ENCODE measurements at places on chromosomes 1 and 21.

- no peak for DNase-seq
Observed at GRCh38 chr1:166907763-166908162, 31.7 kb upstream of the TADA1 start.

DNA sequence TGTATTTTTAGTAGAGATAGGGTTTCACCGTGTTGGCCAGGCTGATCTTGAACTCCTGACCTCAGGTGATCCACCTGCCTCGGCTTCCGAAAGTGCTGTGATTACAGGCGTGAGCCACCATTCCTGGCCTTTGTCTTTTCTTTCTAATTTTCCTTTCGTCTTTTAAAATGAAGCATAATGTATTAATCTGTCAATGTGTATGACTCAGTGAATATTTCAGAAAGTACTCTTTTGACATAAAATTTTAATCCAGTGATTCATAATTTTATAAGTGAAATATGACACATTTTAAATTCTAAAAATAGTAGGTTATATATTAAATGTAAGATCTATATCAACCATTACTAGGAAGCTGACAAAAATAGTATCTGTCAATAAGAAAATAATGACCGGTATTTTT lies 1059.0 kb upstream of the PRMT6 start:
- DNase-seq, result no peak

DNA sequence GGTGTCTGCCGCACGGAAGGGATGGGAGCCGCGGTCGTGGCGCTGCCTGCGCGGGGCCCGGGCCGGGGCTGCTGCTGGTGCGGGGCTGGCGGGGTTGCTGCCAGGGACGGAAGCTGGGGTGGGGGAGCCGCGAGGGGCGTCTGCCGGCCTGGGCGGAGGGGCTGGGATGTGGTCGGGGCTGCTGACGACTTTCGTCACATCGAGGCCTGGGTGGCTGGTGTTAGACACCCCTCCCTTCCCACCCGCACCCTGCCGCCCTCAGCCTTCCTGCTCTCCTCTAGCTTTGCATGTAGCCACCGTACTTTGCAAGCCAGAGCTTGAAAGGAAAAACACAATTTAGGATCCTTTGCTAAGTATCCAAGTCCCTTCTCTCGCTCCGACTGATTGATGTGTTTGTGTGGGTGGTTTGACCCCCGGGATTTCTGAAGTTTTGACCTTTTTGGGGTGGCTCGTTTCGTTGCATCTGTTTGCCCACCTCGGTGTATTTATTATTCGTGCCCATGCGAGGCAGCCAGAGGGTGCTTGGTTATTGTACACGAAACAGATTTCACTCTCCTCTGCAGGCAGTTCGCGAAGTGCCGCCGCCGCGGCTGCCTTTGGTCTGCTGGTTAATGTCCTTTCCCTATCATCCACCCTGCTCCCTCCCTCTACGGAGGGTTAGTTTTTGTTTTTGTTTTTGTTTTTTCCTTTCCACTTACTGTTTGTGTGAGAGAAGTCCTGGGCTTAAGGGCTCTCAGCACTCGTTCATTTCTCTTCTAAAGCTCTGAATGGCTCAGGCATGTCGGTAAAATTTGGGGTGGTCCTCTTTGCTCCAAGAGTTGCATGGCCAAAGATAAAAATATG lies 868 bp downstream of the C1orf21 start:
- DNase-seq, result peak; percentile 42

DNA sequence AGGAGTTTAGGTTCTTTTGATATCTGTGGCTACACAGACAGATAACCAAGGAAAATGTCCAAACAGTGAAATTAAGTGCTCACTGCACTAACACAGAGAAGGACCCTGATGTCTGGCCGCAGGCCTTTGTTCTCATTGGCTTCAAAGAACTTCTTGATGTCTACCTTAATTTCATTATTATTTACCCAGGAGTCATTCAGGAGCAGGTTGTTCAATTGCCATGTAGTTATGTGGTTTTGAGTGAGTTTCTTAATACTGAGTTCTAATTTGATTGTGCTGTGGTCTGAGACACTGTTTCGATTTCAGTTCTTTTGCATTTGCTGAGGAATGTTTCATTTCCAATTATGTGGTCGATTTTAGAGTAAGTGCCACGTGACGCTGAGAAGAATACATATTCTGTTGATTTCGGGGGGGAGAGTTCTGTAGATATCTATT lies 15.2 kb upstream of the LGALS8 start:
- no peak for DNase-seq

GRCh38 chr1:212513586-212513985 lies 80.9 kb downstream of the NENF start:
- no peak for DNase-seq

DNA sequence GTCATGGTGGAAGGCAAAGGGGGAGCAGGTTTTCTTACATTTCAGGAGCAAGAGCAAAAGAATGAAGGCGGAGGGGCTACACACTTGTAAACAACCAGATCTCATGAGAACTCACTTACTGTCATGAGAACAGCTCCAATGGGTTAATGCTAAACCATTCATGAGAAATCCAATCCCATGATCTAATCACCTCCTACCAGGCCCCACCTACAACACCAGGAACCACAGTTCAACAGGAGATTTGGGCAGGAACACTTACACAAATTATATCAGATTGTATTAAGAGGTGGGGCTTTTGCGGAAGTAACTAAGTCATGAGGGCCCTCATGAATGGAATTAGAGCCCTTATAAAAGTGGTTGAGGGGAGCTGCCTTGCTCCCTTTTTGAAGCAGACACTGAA lies 48.9 kb upstream of the SAMSN1 start:
- no peak for DNase-seq

DNA sequence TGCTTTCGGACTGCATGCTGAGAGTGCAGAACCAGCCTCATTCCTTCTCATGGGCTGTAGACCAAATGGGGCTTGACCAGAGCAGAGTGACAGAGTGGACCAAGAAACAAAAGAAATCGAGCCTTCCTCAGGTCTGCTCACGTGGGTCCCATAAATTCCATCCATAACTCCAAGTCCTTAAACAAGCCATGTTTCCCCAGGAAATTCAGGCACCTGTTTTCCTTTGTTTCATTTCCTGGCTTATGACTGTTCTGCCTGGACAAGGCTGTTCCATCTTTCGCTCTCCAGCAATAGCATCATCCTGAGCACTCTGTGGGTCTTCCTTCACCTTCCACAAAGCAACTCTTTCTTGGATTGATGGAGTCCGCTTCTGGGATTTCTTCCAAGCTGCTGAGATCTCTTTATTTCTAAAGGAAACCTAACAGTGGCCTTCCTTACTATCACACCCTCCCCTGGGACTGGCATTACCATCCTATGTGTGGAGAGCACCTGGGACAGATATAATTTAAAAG lies 63.9 kb downstream of the LAMC2 start:
- DNase-seq, result no peak

DNA sequence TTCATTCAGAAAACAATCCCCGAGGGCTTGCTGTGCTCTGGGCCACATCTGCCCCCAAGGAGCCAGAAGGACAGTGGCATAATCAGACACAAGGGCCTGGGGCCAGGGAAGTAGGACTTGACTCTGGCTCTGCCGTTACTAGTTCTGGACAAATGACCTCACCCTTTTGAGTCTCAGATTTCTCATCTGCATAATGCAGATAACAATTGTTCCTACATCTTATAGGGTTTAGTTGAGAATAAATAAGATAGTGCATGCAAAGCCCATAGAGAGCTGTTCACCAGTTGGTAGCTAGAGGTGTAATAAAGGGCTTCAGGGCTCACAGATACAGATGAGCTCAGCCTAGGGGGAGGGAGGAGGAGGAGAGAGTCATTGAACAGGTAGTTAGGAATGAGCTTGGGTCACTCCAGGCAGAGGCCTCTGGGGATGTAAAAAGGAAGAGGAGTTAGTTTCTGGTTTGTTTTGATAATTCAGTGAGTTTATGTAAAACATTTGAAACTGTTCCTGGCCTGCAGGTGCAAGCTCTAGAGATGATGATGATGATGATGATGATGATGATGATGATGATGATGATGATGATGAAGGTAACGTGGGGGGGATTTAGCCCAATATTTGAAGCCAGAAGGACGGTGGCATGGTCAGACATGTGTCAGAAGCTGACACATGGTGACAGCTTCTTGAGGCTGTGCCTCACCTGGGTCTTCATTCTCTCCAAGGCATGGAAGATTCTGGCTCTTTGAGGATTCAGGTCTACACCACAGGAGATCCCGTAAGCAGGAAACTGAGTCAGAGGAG lies 858 bp downstream of the LACTBL1 start:
- DNase-seq, result peak; percentile 11

DNA sequence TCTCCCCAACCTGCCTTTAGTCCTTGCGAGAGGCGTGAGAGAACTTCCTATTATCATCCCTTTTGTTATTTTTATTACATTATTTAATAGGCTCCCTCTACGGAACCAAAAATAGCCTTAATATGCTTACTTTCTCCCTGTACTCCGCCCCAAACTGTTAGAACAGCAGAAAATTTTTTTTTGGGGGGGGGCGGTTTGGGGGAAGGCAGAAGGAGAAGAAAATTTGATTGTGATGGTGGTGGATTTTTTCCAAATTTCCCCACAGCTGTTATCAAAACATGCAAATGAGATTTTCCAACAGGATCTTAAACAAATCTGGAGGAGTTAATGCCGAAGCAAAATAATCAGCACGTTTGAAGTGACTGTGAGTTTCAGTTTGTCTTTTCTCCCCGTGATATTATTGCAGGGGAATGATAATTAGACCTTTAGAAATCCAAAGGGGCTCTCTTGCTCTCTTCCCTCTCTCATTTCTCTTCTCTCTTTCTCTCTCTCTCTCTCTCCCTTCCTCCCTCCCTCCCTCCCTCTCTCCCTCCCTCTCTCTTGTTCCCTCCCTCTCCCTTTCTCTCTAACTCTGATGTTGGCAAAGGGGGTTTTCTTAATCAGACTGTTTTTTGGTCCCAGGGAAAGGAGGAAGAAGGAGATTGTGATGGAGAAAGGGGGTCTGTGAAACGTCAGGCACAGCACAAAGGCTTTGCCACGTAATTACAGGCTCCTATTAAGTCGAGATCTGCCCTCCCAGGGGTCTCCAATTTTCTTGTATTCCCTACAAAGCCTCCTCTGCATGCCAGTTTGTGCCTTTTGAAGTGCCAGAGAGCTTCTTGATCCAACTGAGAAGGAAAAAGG lies 1.1 kb upstream of the PRRX1 start:
- peak; percentile 57 for DNase-seq

DNA sequence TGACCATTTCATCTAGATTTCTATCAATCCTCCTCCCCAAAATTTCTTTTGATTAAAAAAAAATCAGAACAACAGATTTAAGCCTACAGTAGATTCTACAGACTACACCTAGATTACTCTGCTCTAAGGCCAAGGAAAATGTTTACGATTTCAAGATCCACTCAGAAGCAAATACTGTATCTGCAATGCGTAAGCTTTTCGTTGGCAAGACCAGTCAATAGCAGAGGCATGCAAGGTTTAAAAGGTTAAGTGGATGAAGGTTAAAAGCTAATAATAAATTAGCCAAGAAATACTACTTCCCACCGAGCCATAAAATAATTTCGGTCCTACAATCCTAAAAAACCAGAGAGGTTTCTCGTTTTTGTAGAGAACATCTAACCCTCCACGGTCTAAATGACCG lies 1.3 kb downstream of the CLSTN1 start:
- DNase-seq, result peak; percentile 25

DNA sequence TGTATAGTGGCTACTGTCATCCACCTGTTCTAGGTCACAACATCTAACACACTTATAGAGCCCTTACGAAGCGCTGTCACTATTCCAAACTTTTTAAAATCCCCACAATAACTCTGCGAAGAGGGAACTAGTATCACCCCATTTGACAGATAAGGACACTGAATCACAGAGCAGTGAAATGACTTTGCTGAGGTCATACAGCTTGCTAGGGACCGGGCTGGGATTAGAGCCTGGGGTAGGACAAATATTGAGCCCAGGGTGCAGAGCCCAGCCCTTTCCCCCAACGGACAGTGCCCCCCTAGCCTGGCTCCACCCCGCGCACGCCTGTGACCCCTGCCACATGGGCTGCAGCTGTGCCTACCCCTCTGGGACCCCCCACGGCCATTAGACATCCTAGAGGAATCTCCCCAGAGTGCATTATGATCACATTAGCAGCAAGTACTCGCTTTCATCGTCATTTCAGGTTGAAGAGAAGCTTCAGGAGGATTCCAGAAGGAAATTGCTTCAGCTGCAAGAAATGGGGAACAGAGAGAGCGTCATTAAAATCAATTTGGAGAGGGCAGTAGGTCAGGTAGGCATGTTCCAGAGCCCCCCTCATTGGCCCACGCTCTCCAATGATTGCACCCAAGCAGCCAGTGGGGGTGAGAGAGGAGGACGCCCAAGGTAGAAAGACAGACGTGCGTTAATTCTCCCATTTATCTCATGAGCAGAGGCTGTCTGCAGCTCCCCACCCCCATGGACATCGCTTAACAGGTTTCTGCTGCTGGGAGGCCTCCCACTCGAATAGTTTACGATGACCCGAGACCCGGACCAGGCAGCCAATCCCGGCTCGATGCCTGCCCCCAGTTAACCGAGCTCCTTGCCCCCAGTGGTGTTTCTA lies 77.2 kb downstream of the FHAD1 start:
- DNase-seq, result no peak

- peak; percentile 17 for DNase-seq
Observed at GRCh38 chr1:225813214-225813964, 3.5 kb downstream of the EPHX1 start.

GRCh38 chr1:155801149-155801548 lies 55.9 kb downstream of the GON4L start:
- DNase-seq, result peak; percentile 75

GRCh38 chr1:145884675-145885074 lies 991 bp downstream of the ANKRD35 start:
- peak; percentile 60 for DNase-seq

GRCh38 chr1:163537809-163538208 lies 216.1 kb downstream of the NUF2 start:
- DNase-seq, result no peak

- DNase-seq, result peak; percentile 96
Observed at GRCh38 chr1:172997941-172998361, 52.8 kb downstream of the TNFSF18 start.

- DNase-seq, result no peak
Observed at GRCh38 chr1:56572334-56573050, 6.9 kb downstream of the PLPP3 start.

DNA sequence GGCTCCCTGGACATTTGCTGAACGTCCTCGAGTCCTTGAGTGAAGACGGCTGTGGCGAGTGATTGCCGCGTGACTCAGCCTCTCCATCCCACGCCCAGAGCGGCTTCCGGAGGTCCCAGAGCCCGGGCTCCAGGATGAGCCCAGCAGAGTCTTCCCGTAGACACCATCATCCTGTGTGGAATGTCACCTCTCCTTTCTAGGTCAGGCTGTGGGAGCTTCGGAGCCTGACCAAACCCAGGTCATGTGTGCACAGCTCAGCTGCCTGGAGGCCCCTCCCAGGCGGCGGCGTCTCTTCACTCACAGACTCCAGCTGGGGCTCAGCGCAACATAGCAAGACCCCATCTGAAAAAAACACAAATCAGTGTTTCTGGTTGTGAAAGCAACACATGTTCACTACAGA lies 38.2 kb downstream of the PRKCZ start:
- peak; percentile 54 for DNase-seq

GRCh38 chr1:30903343-30904034 lies 5.1 kb downstream of the SDC3 start:
- peak; percentile 66 for DNase-seq

- DNase-seq, result peak; percentile 41
Observed at GRCh38 chr21:36282568-36283230, 37.3 kb upstream of the MORC3 start.

Measured in EH (cell line).